Tibial nerve (tissue), 4 donors: ENCODE measurements at places on chromosomes 4 and X. TPM values are rescaled to one million over a fixed set of nuclear protein-coding genes. Genes with fewer than 3 reads are reported as not detected.

DNA sequence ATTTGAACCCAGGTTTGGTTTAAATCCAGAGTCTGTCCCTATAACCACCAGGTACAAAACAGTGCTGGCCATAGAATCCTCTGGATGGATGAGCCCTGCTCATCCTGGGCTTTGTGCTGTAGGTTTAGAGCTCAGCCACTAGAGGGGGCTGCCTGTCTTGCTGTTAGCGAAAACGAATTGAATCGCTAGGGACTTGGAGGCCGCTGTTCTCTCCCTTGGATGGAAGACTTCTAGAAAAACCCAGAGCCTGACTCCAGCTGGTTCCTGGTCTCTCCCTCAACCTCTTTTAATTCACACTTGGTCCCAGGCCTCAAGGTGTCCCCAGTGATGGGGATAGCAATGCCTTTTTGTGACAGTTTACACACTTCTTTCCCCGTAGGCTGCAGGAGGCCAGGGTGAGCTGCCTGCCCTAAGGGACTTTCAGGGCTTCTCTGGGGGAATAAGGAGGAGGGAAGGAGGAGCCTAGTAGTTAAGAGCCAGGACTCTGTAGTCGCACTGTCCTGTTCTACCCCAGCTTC lies 8.7 kb downstream of the RIPPLY1 start:
- H3K4me1 ChIP-seq: peaks cover 6% of the 10 kb centered on the region
- peak; percentile 20 for DNase-seq
- H3K27me3 ChIP-seq: peaks cover 44% of the 10 kb centered on the region
- no peak overlapping the region for H3K4me3 ChIP-seq
- H3K36me3 ChIP-seq: no peaks in the 10 kb centered on the region
- peak overlapping the region; percentile 44 for H3K27ac ChIP-seq

DNA sequence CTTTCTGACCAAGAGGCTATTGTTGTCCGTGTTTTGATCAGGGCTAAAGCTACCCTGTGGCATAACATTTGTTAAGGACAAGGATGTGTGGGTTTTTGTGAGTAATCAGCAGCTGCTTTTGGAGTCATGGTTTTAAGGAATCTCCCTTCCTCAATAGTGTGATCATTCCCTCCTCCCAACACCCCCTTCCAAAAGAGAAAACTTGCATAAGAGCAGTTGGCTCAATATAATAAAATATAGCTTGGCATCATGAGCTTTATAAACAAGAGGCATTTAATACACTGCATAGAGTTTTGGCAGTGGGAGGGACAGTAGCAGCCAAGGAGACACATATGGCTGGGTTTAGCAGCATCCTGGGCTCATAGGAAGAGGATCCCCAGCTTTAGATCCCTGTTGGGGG lies 84.7 kb downstream of the NHS start:
- no peaks in the 10 kb centered on the region for H3K4me1 ChIP-seq
- no peaks in the 10 kb centered on the region for H3K36me3 ChIP-seq
- no peak overlapping the region for H3K4me3 ChIP-seq
- no peak overlapping the region for H3K27ac ChIP-seq

Gene FAM9B
- total RNA-seq: not detected

GRCh38 chr4:73815145-73815544 lies 21.3 kb upstream of the CXCL6 start:
- H3K4me1 ChIP-seq: no peaks in the 10 kb centered on the region
- DNase-seq: no peak
- H3K36me3 ChIP-seq: no peaks in the 10 kb centered on the region
- no peak overlapping the region for H3K4me3 ChIP-seq

GRCh38 chr4:42878863-42879262 lies 13.7 kb upstream of the GRXCR1 start:
- no peak overlapping the region for H3K27ac ChIP-seq
- H3K27me3 ChIP-seq: no peaks in the 10 kb centered on the region
- no peak overlapping the region for H3K4me3 ChIP-seq
- no peak for DNase-seq

DNA sequence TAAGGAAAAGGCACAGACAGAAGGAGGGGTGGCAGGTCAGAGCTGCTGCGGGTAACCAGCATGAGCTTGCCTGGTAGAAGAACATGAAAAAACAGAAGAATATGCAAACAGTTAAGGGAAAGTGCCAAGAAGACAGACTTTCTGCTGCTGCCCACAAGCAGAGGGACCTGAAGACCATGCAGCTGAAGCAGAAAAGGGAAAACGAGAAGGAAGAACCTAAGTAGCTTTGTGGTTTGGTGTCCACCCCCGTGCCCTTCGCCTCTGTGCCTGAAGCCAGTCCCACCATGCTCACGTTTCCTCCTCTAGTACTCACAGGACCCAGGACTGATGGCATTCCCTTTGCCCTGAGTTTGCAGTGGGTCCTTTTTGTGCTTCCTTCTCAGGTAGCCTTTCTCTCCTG lies 62.8 kb downstream of the UBA6 start:
- no peak for DNase-seq
- H3K4me3 ChIP-seq: no peak overlapping the region
- H3K27ac ChIP-seq: no peak overlapping the region
- no peaks in the 10 kb centered on the region for H3K27me3 ChIP-seq
- H3K4me1 ChIP-seq: no peaks in the 10 kb centered on the region

- no peak overlapping the region for H3K27ac ChIP-seq
- no peaks in the 10 kb centered on the region for H3K4me1 ChIP-seq
- no peak overlapping the region for H3K4me3 ChIP-seq
- H3K36me3 ChIP-seq: no peaks in the 10 kb centered on the region
- DNase-seq: no peak
- peaks cover 40% of the 10 kb centered on the region for H3K27me3 ChIP-seq
Measured at GRCh38 chrX:104351173-104351769, 96.5 kb upstream of the ESX1 start.

DNA sequence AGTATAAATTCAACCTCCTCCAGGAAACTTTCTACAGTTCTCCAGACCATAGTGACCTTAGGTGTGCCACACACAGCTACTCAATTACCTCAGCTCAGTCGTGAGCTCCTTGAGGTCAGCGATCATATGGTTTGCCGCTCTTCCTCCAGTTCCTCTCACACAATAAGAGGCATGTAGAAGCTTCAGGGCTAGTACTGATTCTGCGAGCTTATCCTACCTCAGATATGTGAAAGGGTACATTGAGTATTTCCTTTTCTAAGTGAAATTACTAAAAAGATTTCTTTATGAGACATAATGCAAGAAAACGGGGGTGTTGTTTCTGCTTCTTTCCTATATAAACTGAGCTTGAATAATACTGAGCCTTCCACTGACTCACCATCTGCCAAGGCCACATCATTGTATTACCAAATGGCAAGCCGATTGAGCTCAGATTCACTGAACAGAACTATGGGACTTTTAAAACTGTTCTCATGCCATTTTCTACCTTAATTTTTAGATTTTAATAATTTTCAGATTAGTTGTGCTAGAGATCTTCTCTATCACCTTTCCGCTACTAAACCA lies 183.1 kb downstream of the HS6ST2 start:
- no peaks in the 10 kb centered on the region for H3K27me3 ChIP-seq
- no peaks in the 10 kb centered on the region for H3K36me3 ChIP-seq
- DNase-seq: no peak
- H3K4me3 ChIP-seq: no peak overlapping the region
- no peaks in the 10 kb centered on the region for H3K4me1 ChIP-seq

GRCh38 chrX:135572436-135572835 lies 52.0 kb downstream of the INTS6L start:
- no peaks in the 10 kb centered on the region for H3K27me3 ChIP-seq
- H3K4me1 ChIP-seq: no peaks in the 10 kb centered on the region
- H3K27ac ChIP-seq: no peak overlapping the region
- no peak for DNase-seq
- no peaks in the 10 kb centered on the region for H3K36me3 ChIP-seq

DNA sequence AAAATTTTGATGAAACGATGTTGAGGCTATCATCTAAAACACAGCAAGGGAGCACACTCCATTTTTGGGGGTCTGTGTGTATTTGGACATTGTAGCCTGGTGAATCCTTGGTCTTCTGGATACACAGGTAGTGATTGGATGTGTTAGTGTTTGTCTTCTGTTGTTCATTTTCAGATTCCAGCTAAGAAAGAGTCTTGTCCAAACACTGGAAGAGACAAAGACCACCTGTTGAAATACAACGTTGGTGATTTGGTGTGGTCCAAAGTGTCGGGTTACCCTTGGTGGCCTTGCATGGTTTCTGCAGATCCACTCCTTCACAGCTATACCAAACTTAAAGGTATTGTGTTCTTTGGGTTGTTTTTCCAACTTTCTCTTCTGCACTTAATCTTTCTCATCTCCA lies 32.8 kb downstream of the NSD2 start:
- no peaks in the 10 kb centered on the region for H3K27me3 ChIP-seq
- no peak overlapping the region for H3K27ac ChIP-seq
- no peak overlapping the region for H3K4me3 ChIP-seq
- peaks cover 10% of the 10 kb centered on the region for H3K36me3 ChIP-seq

- H3K36me3 ChIP-seq: no peaks in the 10 kb centered on the region
- peak overlapping the region; percentile 59 for H3K4me3 ChIP-seq
- DNase-seq: no peak
- no peak overlapping the region for H3K27ac ChIP-seq
Measured at GRCh38 chrX:54181202-54181953, 1.7 kb downstream of the FAM120C start.

DNA sequence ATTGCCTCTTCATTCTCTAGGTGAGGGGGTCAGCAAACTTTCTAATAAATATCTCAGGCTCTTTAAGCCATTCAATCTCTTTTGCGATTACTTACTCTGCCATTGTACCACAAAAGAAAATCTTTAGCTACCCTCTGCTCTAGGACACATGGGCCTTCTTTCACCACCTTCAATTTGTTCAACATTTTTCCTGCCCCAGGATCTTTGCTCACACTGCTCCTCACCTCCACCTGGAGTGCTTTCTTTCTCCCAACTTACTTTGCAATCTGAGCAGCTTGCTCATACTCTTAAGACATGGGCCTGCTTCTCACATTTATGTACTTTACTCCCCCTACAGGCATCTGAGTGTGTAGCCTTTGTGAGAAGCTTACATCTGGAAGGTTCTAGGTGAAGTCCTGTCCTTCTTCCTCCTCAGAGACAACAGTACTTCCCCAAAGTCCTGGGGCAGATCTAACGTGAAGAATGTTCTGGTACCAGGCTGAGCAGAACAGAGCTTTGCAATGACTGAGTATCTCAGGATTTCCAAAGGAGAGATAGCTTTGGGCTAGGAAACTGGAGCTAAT lies 55.0 kb upstream of the PRDM5 start:
- no peaks in the 10 kb centered on the region for H3K4me1 ChIP-seq
- no peak overlapping the region for H3K27ac ChIP-seq
- DNase-seq: peak; percentile 7
- no peaks in the 10 kb centered on the region for H3K36me3 ChIP-seq
- no peaks in the 10 kb centered on the region for H3K27me3 ChIP-seq

DNA sequence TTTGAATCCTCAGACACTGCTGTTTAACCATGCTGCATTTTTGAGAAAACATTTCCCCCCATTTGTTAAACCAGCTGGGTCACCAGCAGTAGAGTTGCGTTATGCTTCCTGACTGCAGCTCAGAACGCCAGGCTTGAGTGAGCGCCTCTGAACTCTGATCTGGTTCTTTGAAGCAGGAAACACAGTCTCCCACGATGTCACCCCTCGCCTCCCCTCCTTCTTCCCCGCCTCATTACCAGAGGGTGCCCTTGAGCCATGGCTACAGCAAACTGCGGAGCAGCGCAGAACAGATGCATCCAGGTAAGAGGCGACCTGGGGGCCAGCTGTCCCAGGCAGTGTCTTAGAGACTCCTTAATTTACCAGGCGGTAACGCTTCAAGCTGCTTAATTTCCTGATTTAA lies 78.4 kb downstream of the REPS2 start:
- H3K4me3 ChIP-seq: no peak overlapping the region
- H3K36me3 ChIP-seq: no peaks in the 10 kb centered on the region
- no peak overlapping the region for H3K27ac ChIP-seq
- peaks cover 4% of the 10 kb centered on the region for H3K27me3 ChIP-seq
- DNase-seq: no peak

- no peak overlapping the region for H3K27ac ChIP-seq
- no peak for DNase-seq
- no peak overlapping the region for H3K4me3 ChIP-seq
- H3K4me1 ChIP-seq: no peaks in the 10 kb centered on the region
Measured at GRCh38 chr4:110955748-110956147, 332.9 kb upstream of the PITX2 start.

GRCh38 chr4:188779581-188779980 lies 640.3 kb downstream of the TRIML1 start:
- no peak for DNase-seq
- no peak overlapping the region for H3K4me3 ChIP-seq
- no peaks in the 10 kb centered on the region for H3K4me1 ChIP-seq
- no peaks in the 10 kb centered on the region for H3K36me3 ChIP-seq
- no peak overlapping the region for H3K27ac ChIP-seq

DNA sequence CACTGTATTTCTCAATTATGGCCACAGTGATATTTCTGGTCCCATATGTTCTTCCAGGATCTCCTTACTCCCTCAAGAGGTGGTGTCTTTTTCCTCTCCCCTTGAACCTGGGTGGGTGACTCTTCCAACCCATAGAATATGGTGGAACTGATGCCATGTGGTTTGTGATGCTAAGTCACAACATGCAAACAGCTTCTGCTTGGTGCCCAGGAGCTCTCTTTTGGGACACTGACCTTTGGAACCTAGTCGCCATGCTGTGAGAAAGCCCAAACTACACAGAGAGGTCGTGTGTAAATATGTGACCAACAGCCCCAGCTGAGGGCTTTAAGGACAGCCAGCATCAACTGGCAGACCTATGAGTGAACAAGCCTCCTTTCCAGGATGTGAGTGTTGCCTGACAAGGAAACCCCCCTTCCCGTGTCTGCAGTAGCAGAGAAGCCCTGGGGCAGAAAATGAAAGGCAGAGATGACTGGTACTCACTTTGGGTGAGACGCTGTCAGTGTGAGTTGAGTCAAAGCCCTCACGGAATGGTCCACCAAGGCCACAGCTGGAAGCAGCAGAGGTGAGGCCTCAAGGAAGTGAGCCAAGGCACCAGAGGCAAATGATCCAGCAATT lies 223.4 kb downstream of the BCOR start:
- no peaks in the 10 kb centered on the region for H3K27me3 ChIP-seq
- no peak for DNase-seq
- H3K36me3 ChIP-seq: no peaks in the 10 kb centered on the region
- no peak overlapping the region for H3K4me3 ChIP-seq
- H3K27ac ChIP-seq: no peak overlapping the region

- H3K27me3 ChIP-seq: no peaks in the 10 kb centered on the region
- no peak overlapping the region for H3K27ac ChIP-seq
- no peak overlapping the region for H3K4me3 ChIP-seq
- no peaks in the 10 kb centered on the region for H3K4me1 ChIP-seq
- H3K36me3 ChIP-seq: no peaks in the 10 kb centered on the region
Measured at GRCh38 chr4:10582059-10582686, 102.4 kb downstream of the CLNK start.

Gene SMIM10L2A
- total RNA-seq: 3.5 TPM

DNA sequence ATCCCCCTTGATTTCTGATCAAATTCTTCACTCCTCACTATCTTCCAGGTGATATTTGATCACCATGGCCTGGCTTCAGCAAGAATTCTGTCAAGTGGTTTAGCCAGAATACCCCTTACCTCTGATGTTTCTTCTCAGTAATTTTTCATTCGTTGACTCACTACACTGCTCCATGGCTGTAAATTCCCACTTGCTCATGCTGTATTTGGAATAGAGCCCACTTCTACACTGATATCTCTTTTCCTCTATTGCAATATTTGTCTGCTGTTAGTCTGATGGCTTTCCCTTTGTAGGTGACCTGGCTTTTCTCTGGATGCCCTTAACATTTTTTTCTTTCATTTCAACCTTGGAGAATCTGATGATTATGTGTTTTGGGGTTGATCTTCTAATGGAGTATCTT lies 73.9 kb upstream of the DIPK2B start:
- H3K27me3 ChIP-seq: no peaks in the 10 kb centered on the region
- no peaks in the 10 kb centered on the region for H3K4me1 ChIP-seq
- no peak overlapping the region for H3K4me3 ChIP-seq
- no peaks in the 10 kb centered on the region for H3K36me3 ChIP-seq
- H3K27ac ChIP-seq: no peak overlapping the region
- DNase-seq: no peak

Gene SYP
- total RNA-seq: 7.4 TPM
